ENCODE measurements at places on chromosomes 11 and 22.

GRCh38 chr22:23246982-23247766 lies 66.9 kb downstream of the BCR start:
- no peak for DNase-seq

GRCh38 chr11:11978098-11978637 lies 30.3 kb downstream of the DKK3 start:
- no peak for DNase-seq

DNA sequence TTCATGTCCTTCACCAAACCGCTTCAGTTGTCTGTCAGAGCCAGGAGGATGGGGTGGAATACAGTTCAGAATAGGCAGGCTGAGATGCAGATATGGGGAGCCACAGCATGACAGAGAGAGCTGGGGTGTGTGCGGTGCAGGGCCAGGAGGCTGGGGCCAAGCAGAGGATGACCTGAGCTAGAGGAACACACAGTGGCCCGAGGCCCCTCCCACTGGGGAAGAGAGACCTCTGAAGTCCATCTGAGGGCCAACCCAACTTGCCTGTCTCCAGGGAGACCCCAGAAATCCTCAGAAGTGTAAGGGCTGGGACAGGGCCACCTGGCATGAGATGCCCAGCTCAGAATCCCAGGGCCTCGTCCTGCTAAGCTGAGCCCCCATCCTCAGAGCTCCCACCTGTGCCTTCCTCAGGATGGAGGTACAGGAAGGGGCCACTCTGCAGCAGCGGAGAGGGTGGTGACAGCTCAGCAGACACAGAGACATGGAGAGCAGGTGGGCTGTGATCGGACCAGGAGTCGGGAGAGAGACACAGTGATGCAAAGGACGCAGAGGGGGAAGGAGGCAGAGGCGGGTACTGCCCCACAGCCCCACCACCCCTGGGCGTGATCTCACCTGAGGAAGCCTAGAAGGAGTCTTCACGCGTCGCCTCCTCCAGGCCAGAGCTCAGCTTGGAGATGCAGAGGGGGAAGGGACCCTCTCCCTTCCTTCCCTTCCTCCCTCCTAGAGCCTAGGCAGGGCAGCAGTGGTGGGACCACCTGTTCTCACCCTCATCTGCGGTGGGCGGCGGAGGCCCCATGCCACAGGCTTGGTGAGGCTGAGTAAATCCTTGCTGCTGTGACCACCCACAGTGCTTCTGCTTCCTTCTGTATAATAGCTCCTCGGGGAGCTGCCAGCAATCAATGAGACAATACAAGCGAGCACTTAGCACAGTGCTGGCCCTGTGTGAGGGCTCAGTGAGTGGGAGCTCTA lies 9.1 kb upstream of the TUB start:
- no peak for DNase-seq

- no peak for DNase-seq
Observed at GRCh38 chr22:24500277-24500820, 5.2 kb downstream of the UPB1 start.

DNA sequence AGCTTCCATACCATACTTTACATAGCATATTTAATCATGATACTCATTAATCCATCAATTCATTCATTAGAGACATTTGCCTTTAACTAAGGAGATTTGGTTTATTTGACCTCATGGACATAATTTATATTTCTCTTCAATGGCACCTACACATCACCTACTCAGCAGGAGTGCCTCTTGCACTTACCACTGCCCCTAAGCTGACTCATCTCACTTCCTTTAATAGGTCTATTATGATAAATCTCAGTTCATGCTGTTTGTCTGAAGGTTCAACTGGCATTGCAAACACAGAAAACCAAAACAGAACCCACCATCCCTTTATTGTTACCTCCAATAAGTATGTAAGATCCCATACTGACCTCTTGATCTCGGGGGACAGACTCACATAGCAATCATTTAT lies 186.7 kb downstream of the LUZP2 start:
- DNase-seq = no peak

GRCh38 chr11:123051634-123052033 lies 10.3 kb downstream of the HSPA8 start:
- no peak for DNase-seq

Measured in iPS-NIHi11 (cell line).